Pulmonary artery endothelial cell (primary cell): ENCODE measurements at places on chromosomes 2 and 18. TPM values are rescaled to one million over a fixed set of nuclear protein-coding genes. Genes with fewer than 3 reads are reported as not detected.

The DSC2 gene
- total RNA-seq = under 0.01 and 0.13 TPM in 2 replicates

The UGT1A8 gene
- not detected in 2 replicates for total RNA-seq

The ASIC4 gene
- total RNA-seq = not detected in 2 replicates

The PKDCC gene
- 2.2 and 3.9 TPM in 2 replicates for total RNA-seq

The C18orf32 gene
- total RNA-seq = 11.2 and 14.8 TPM in 2 replicates
